NCI-H1436 treated with DMSO at 0.1 percent for 48 hours (cell line): ENCODE measurements at places on chromosomes 1 and 21.

GRCh38 chr1:178010674-178011464, 41.0 kb upstream of the SEC16B start:
- no peak for DNase-seq

DNA sequence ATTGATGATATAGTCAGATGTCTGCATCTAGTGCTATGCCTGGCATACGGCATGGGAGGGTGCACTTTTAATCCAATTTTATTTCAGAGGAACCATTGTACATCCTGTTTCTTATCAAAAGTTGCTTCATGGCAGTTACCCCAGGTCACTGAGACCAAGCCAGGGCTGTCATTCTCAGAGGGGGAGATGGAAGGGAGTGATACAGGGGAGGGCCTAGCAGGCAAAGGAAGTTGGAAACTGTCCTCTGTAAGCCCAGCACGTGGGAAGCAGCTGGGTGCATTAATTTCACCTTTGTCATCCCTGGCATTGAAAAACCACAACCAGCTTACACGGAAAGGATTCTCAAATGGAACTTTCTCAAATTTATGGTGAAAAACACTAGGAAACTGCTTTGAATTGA, 458.7 kb upstream of the ADAMTS5 start:
- DNase-seq, result no peak

DNA sequence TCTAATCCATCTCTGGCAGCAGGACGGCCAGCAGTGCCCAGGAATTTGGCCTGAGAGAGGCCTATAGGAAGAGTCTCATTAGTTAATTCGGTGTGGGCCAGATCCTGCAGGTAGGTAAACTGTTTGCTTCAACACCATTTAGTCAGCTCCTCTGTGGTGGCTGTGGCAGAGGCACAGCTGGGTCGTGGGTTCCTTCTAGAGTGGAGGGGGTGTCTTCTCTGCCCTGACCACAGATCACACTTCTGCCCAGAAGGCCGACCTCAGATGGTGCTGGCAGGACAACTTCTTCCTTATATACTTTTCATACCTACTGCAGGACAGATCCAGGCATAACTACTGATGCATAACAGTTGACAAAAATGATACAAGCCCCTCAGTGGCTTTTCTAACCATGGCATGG, 281.4 kb downstream of the RPS6KC1 start:
- no peak for DNase-seq

DNA sequence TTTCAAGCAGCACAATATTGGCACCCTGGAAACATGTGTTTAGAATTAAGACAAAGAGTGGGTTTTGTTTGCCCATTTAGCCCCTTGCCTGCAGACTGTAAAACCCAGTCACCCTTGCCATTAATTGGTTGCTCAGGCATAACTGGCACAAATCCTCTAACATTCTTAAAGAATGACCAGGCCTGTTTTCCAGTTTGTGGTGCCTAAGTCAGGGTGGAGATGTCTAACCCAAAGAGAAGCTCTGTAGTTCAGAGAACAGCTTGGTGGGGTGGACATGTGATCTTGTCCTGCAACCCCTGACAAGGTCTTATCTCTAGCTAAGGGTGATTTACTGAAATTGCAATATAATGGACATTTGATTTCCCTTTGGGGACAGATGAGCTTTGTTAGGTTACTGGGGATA, 8.8 kb upstream of the ANGPTL7 start:
- no peak for DNase-seq

DNA sequence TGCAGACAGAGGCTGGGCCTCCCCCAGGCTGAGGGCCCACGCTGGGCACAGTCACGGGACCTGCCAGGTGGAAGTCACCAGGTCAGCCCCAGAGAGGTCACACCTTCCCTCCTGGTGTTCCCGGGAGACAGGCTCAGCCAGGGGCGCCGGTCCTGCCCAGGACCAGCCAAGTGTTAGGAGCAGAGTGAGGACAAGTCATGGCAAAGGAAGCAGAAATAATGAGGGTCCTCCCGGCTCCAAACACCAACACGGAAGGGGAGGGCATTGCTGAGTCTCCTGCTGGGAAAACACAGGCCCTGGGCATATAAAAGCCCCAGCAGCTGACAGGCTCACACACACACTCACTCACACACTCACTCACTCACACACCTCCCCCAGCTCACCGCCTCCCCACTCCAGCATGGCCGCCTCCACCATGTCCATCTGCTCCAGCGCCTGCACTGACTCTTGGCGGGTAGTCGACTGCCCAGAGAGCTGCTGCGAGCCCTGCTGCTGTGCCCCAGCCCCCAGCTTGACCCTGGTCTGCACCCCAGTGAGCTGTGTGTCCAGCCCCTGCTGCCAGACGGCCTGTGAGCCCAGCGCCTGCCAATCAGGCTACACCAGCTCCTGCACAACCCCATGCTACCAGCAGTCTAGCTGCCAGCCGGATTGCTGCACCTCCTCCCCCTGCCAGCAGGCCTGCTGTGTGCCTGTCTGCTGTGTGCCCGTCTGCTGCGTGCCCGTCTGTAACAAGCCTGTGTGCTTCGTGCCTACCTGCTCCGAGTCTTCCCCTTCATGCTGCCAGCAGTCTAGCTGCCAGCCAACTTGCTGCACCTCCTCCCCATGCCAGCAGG, at the start of gene KRTAP10-10:
TSS of gene KRTAP10-10 (plus strand) at position 339 of the 833 bp plus-strand sequence. CDS start at position 401, 62 bp downstream.
- DNase-seq, result no peak

DNA sequence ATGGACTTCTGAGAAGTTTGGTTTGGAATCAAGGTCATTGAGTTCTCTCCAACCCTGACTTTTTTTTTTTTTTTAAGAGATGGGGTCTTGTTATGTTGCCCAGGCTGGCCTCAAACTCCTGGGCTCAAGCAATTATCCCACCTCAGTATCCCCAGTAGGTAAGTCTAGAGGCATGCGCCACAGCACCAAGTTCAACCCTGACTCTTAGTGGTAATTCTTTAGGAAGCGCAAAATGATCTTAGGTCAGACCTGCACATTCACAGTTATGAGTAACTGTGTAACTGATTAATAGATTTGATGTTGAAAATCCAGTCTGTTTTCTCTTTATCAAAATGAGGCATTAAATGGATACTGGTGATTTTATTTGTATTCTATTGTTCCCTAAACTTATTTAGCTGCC, 95.9 kb downstream of the GREM2 start:
- no peak for DNase-seq

DNA sequence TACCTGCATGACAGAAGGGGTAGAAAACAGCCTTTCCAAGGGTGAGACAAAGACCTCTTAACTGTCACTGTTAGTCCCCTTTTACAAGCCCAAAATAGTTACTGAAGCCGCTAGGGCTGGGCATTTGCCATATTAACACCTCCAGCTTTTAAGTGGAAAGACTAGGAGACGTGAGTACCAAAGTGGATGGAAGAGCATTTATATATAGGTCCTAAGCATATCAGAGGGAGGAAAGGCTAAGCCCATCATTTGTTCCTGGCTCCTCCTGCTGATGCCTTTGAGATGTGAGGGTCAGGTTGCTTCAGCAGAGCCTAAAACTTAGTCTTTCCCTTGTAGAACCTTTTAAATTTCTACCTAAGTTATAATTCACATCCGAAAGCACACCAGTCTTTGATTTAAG, 25.7 kb upstream of the APOBEC4 start:
- DNase-seq, result no peak

DNA sequence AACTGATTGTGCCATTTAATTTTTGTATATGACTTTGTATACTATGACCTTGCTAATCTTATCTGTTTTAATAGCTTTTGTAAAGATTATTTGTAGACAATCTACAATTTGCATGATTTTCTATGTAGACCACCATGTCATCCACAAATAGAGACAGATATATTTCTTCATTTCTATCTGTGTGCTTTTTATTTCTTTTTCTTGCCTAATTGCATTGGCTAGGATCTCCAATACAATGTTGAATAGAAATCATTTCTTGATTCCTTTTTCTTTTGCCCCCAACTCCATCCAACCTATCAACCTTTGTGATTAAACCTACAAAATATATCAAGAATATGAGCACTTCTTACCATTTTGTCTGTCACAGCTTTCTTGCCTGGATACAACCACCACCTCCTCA, 232.6 kb upstream of the POU3F1 start:
- DNase-seq, result no peak

GRCh38 chr1:215667761-215668160, 100.7 kb downstream of the KCTD3 start:
- DNase-seq, result no peak

DNA sequence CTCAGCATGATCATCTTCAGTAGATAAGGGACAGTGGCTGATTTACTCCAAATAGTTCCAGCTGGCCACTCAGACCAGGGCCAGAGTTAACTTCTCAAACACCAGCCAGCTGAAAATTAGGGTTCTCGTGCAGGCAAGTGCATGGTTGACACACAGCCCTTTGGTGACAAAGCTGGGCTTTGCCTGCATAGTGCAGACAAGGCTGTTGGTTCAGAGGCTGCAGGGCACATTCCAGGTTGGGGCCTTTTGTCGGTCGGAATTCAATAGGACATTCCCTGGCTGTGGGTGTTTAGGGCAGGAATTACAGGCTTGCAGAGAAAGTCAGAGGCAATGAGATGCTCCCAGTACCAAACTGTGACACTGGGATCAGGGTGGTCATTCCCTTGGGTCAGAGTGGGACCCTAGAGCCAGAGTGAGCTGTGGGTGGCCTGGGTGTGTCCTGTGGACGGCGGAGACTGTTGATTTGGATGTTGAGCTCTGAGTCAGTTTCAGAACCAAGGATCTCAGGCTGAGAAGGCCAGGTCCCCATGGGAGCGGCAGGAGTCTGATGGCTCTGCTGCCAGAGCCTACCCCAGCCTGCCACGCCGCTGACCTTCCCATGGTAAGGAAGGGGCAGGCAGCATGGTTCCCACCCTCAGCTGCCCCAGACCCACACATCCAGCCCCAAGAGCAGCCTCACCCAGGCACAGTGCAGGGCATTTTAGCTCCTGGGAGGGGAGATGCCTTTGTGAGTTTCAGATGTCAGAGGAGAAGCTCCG, 56.2 kb downstream of the STUM start:
- no peak for DNase-seq

GRCh38 chr1:245067257-245067656, 87.5 kb upstream of the KIF26B start:
- no peak for DNase-seq

- no peak for DNase-seq
Observed at GRCh38 chr1:3919706-3920105, 19.6 kb upstream of the C1orf174 start.

DNA sequence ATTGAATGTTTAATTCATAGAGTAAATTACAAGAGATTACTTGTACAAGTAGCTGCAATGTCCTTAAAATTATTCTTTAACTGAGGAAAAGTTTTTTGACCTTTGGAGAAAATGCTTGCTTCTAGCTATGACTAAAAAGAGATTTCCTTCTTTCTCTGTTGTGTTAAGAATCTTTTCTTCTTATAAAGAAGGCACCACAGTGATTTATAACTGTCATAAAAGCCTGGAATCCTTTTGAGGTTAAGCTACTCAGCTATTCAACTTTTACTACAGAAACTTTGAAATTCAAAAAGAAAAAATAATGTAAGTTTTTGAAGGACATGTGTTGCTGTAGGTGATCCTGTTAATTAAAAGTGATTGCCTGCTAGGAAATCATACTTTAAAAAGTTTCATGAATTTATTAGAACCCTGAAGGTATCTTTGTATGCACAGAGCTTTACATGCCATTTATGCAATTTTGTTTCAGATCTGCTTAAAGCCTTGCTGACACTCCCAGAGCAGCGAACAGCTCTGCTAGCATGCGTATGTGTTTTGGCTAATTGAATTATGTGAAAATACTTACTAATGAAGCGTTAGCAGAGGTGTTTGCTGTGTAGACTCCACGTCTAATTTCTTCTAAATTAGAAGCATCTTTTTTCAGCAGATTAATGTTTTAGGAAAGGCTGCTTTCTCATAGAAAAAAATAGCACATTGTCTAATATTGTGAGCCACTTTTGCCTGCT, 94.7 kb upstream of the SMYD2 start:
- DNase-seq, result no peak

GRCh38 chr1:70005386-70006034, 199.9 kb downstream of the LRRC40 start:
- DNase-seq, result no peak

GRCh38 chr1:14724246-14724645, 125.8 kb downstream of the KAZN start:
- DNase-seq, result no peak

GRCh38 chr21:40143822-40144525, 276.7 kb downstream of the PCP4 start:
- peak; percentile 11 for DNase-seq

DNA sequence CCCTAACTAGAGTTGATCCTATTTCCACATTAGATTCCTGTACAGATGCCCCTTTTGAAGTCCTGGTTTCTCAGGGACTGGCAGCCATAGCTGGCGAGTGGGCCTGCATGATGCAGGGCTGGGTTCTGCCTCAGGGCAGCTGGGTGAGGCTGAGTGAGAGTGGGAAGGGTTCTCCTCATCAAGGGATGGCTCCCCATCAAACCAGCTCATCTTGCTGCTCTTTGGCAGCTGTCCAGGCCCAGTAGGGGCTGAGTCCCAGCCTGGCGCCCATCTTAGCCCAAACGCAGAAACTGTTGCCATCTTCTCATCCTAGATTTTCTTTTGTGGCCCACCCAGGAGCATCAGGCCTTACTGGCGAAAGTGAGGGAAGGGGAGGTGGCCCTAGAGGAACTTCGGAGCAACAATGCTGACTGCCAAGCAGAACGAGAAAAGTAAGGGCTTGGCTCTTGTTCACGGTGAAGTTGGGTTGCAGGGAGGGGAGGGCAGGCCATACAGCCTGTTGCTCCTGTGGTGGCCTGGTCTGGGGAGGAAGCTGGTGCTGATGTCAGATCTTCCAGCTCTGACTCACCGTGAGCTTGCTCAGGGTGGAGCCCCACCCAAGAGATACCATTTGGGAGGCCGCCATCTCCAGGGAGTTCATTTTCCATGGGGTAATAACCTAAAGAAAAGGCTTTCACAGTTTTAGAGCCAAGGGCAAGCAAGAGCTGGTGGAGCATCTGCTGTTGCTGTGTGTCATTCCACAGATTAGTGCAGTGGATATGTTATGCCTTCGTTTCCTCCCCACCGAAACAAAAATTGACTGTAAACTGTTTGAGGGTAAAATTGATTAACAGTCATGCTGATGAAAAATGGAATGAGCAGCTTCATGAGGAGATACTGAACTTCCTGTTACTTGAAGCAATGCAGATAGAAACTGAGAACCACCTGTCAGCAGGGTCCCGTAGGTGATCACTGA, 34.7 kb downstream of the TUFT1 start:
- DNase-seq, result no peak

- DNase-seq, result no peak
Observed at GRCh38 chr21:15192243-15192642, 127.4 kb upstream of the NRIP1 start.

DNA sequence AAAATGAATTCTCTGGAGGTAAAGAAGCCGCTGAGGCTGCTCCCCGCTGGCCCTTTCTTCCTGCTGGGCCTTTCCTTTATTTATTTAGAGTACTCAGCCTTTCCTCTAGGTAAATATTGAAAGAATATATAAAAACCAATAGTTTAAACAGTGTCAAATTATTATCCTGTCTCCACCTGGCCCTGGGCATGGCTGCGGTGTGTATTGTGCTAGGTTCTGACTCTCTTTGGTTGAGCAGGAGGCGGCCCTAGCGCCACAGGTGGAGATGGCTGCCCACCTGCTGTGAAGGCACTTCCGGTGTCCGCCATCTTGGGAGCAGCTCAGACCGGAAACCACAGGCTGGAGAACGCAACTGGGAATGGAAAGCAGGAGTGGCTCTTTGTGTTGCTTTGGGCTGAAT, 29.0 kb upstream of the CLDN14 start:
- no peak for DNase-seq
